ELF-1 (cell line): ENCODE measurements at places on chromosomes 4 and X.

DNA sequence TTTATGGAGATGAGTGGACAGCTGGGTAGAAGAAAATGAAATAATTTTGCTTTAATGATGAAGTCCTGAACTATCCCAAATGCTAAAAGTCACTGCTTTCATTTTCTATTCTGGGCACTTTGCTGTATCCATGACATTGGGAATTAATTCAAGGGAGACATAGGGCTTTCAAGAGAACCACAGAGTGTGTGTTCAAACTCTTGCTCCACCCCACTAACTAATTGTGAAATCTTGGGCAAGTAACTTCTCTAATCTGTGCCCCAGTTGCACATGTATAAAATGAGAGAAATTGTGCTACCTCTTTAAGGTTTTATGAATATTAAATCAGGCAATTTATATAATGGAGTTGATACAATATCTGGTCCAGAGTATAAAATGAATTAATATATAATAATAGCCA, 1422.0 kb downstream of the ADGRL3 start:
- no peak for DNase-seq

DNA sequence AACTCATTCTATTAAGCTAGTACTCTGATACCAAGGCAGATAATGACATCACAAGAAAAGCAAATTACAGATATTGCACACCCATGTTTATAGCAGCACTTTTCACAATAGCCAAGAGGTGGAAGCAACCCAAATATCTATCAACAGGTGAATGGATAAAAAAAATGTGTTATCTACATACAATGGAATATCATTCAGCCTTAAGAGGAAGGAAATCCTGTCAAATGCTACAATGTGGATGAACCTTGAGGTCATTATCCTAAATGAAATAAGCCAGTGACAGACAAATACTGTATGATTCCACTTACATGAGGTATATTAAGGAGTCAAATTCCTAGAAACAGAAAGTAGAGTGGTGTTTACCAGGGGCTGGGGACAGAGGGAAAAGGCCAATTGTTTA, 14.3 kb downstream of the FABP2 start:
- no peak for DNase-seq

DNA sequence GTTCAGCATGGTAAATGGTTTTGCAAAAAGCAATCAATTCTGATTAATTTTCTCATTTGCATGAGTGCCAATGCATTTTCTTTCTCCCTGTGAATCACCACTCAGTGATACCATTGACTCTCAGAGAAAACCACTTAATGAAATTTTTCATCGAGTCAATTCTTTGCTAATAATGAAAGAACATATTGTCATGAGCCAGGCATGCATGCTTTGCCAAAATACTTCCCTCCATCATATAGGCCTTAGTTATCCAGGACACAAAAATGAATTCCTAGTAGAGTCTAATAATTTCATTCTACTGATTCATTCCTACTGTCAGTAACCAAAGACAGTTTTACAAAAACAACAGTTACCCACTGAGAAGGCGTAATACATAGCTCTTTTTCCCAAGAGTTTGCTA, 680.0 kb downstream of the TRIML1 start:
- DNase-seq: no peak

GRCh38 chr4:20196476-20196875, 55.2 kb upstream of the SLIT2 start:
- DNase-seq: no peak

- DNase-seq: no peak
These were observed 49.4 kb downstream of the RPS6KA3 start for GRCh38 chrX:20217271-20217670.

GRCh38 chr4:2843941-2844584, 419 bp downstream of the ADD1 start:
- peak; percentile 74 for DNase-seq

GRCh38 chrX:109475174-109475891, 6.6 kb downstream of the GUCY2F start:
- DNase-seq: peak; percentile 92

GRCh38 chrX:132883358-132883915, 75.0 kb downstream of the HS6ST2 start:
- no peak for DNase-seq

DNA sequence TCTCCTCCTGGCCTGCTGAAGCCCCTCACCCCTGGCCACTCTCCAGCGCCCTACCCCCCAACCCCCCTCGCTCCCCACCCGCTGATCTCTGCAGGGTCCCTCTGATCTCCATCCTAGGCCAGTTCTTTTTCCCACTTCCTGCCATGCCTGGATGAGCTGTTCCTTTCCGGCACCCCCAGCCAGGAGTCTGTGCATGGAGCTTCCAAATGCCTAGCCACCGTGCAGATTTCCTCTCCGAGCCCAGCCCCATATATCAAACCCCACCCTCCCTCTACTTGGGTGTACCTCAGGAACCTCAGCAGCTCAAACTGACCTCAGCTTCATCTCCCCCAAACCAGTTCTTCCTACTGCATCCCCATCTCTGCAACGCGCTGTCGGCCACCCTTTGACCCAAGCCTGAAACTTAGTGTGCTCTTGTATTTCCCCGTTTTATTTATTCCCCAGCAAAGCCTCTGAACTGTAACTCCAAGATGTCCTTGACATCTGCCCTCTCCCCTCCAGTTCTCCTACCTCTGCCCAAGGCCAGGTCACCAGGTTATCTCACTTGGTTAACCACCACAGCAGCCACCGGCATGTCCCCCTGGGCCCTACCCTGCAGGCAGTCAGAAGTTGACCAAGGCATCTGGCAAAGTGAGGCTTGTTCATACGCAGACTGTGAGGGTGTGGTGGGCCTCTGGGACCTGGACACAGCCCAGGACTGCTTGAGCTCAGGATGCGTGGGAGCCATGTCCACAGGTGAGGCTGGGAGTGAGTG, 194.9 kb upstream of the PSAPL1 start:
- no peak for DNase-seq

- no peak for DNase-seq
These were observed 88.6 kb upstream of the TRIM2 start for GRCh38 chr4:153115322-153116290.

- DNase-seq: peak; percentile 83
These were observed 683.5 kb downstream of the TRIML1 start for GRCh38 chr4:188822698-188823097.

DNA sequence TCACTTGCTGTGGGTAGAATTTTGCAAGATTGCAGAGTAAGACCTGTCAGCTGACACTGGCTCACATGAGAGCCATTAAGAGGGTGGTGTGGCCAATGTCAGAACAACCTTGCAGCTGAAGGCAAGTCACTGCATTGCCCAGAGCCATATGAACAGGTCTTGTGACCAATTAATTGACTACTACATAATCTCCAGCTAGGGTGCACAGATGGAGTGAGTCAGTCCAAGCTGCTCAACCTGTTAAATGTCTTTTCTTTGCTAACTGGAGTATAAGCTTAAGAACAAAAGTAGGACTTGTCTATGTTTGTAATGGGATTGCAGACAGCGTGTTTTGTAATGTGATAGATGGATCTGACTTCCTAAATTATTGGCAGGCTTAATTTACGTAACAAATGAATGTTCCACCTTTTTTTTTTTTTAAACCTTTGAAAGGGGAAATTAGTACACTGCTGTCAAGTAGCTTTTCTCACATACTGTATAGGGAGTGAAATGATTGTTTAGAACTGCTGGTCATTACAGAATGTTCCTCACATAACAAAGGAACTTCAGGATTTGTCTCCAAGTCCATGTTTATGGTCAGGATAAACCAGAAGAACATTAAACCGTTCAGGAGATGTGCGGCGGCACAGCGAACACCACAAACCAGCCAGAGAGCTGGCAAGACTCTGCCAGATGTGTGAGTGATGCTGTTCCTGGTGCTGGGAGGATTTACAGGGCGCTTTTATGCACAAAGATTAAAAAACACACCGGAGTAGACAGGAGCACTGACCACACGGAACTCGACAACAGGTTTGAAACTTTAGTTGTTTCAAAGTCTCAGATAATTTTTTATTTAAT, 37.0 kb downstream of the FNIP2 start:
- DNase-seq: peak; percentile 66

GRCh38 chr4:149709640-149710039, 106.0 kb downstream of the IQCM start:
- no peak for DNase-seq

GRCh38 chrX:25537699-25538098, 521.9 kb upstream of the ARX start:
- DNase-seq: no peak

DNA sequence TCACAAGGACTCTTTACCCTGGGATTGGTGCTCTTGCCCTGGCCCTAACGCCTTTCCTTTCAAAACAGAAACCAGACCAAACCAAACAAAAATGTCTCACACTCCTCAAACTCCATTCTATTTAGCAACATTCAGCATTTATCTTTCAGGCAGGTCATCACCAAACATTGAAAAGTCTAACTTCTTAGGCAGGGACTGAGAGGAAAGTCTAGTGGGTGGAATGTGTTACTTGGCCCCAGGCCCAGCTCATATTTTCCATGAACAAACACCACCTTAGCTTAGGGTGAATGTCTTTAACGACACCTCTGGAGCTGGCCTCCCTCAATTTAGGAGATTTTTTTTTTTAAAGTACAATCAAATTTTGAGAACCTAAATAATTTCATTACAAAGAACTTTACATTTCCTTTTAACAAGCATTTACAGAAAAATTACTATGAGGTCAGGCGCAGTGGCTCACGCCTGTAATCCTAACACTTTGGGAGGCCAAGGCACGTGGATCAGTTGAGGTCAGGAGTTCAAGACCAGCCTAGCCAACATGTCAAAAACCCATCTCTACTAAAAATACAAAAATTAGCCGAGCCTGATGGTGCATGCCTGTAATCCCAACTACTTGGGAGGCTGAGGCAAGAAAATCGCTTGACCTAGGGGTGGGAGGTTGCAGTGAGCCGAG, 10.2 kb upstream of the N4BP2 start:
- DNase-seq: no peak

DNA sequence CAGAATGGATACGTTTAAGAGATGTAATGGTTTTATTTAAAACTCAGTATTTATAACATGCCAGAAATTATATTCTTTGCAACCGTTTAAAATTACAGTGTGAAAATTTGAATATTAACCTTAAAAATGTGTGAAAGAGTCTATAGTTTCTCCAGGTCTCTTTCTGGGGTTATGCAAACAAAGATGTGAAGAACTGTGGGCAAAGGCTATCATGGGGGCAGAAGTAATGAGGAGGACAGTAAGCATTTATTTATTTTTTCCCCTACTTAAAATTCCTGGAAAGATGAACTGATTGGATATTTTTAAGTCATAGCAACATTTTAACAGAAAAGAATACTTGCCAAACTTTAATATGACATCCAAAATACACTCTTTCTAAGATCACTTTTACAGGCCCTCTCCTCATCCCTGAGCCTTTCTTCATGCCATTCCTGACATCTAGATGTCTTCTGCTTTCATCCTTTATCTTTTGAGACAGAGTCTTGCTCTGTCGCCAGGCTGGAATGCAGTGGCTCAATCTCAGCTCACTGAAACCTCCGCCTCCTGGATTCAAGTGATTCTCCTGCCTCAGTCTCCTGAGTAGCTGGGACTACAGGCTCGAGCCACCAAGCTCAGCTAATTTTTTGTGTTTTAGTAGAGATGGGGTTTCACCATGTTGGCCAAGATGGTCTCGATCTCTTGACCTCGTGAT, 46.1 kb downstream of the TMEM131L start:
- DNase-seq: no peak

DNA sequence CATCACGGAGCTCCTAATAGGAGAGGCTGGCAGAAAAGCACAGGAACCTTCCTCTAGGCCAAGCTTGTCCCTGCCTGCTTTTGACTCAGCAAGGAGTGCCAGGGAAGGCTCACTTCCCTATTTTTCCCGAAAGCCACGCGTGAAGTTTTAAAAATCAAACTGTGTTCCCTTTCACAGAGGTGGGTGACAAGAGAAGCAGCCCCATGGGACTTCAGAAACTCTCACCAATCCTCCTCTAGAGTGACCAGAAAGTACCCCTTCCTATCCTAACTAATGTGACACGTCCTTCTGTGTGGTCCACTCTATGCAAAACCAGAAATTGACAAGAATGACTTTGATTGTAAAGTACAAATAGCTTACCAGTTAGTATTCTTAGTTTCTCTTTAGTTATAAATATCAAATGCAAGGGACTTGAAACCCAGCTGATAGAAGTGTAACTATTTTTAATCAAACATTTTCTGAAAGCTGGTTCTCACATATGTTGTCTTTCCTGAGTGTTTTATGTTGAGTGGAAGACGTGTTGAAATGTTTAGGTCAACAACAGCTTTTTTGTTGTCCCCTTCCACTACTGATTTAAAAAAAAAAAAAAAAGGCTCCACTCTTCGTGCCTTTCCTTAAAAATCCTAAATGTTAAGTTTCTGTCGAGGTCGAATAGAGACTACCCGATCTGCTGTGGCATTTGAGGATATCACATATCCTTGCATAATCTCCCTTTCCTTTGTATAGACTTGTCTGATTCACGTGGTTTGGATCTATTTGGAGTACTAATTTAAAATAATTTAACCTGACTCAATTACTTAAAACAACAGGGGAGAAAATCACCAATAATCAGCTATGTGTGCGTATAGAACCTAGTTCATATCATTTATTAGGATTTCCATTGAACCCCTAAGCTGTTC, 42.1 kb downstream of the NFKB1 start:
- no peak for DNase-seq

DNA sequence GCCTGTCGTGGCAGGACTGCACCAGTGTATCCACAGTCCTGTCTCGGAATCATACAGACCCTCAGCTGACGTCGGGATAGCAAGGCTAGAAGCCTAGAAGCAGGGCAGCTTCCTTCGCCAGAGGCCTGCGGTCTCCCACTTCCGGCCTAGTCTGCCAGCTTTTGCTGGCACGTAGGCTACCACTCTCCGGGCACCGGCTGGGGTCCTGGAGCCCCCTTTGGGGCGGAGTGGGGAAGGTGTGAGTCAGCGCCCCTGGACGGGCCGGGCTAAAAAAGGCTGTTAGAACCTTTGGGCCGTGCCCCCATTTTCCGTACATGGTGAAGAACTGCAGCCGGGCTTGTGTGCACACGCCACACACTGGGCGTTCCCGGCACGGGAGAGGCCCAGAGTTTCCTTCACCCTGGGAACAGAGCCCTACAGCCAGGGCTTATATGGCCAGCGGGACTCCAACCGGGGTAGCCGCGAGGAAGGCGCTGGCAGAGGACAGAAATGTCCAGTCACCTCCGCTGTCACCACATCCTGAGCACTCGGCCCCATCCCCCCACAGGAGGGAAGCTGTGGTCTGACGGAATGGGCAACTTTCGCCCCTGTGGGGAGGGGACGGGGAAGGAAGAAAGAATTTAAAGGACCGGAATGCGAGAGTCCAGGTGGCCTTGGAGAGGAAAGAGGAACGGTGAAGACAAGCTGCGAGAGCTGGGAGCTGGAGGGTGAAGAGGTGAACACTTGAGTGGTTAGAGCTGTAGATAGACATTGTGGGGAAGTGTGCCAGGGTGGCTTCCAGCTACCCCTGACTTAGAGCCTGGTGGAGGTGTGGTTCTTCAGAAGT, 4.6 kb downstream of the MAGIX start:
- peak; percentile 70 for DNase-seq

DNA sequence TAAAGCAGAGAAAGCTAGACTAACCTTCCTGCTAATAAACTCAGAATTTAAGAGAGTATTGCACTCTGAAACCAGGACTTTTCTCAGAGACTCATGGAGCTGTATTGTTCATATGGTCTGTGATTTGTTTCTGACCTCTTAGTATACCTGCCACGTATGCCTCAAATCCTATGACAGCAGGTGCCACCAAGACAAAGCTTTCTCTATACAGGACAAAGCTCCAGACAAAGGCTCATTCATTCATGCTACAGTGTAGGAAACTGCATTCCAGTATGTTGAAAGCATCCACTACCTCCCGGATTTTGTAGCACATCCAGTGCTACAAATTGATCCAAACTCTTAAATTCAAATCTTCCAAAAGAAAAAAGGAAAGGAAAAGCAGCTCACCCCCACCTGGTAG, 178.3 kb downstream of the CHIC2 start:
- DNase-seq: no peak

- DNase-seq: no peak
These were observed 26.2 kb downstream of the PRPS1 start for GRCh38 chrX:107654566-107654871.
